IMR-90 (cell line): ENCODE measurements at places on chromosomes 1 and 21. TPM values are rescaled to one million over a fixed set of nuclear protein-coding genes. Genes with fewer than 3 reads are reported as not detected.
A peak's percentile ranks its signal among the peaks of the same experiment; 100 is the strongest.

Gene CYB5RL
- total RNA-seq, result 3.3 and 3.8 TPM in 2 replicates

Gene SASS6
- total RNA-seq, result 2.7 and 5.0 TPM in 2 replicates

Gene ATXN7L2
- total RNA-seq, result 1.3 and 1.7 TPM in 2 replicates

Gene MPL
- not detected in 2 replicates for total RNA-seq

Gene TNFRSF9
- 0.56 and 0.72 TPM in 2 replicates for total RNA-seq

Gene HUNK
- 1.1 and 2.0 TPM in 2 replicates for total RNA-seq

Gene CFAP45
- 0.56 and 0.72 TPM in 2 replicates for total RNA-seq

Gene STUM
- not detected in 2 replicates for total RNA-seq

Gene RUNX1
- total RNA-seq, result 16.7 and 56.5 TPM in 2 replicates

Gene TMEM50A
- 48.4 and 101 TPM in 2 replicates for total RNA-seq

Gene C1orf115
- under 0.01 and 0.18 TPM in 2 replicates for total RNA-seq

Gene SPRR2F
- not detected in 2 replicates for total RNA-seq

- no peak for DNase-seq
These were observed 182.3 kb downstream of the C1orf21 start for GRCh38 chr1:184569106-184569505.

GRCh38 chr21:33942426-33942825 is 26.8 kb upstream of the ATP5PO start:
- no peak for DNase-seq

GRCh38 chr1:35717911-35718476 is 690 bp downstream of the C1orf216 start:
- DNase-seq, result peak; percentile 63

GRCh38 chr1:46525253-46525983 is 26.0 kb downstream of the KNCN start:
- DNase-seq, result no peak

DNA sequence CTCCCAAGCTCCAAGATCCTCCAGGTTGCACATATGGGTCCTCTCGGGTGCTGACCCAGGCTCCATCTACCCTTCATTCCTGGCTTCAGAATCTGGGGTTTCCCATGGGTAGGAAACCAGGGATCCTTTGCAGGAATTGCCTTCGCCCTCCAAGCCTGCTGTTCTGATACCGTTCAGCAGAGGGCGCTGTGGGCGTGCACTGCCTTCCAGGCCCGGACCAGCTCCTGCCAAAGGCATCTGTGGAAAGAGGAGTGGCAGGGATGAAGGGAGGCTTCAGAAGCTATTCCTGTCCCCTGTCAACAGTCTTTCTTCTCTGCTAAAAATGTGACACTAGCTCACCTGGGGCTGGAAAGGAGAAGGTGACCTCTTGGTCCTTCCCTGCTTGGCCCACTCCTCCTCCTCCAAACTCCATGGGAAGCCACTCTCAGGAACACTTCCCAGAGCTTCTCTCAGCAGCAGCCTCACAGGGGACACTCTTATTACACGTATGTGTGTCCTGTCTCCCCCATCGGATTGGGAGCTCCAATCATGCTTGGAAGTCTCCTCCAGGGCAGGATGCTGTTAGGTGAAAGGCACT is 71.2 kb downstream of the VWA5B1 start:
- peak; percentile 37 for DNase-seq

GRCh38 chr1:46536527-46536926 is 14.9 kb downstream of the KNCN start:
- no peak for DNase-seq

DNA sequence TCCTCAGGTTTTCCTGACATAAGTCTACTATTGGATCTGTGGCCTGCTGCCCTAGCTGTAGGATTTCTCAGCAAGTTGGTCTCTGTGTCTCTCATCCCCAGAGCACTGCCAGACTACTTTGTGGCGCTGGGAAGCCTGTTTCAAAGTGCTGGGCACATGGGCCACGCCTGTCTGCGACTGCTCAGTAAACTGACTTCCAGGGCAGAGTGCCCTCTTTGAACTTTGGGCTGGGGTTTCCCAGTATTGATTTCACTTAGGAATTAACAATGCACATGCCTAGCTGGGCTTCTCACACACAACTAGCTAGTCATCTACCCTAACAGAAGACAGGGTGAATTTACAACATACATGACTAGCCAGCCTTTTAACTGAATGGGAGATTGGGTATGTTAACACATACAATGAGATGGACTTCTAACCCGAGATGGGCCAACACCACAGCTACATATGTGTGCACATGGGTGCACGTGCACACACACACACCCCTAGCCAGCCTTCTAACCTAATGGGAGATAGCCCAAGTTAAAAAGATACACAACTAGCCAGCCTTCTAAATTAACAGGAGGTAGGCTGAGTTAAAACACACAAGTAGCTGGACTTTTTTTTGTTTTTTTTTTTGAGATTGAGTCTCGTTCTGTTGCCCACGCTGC is 6.9 kb upstream of the TRIM17 start:
- no peak for DNase-seq

DNA sequence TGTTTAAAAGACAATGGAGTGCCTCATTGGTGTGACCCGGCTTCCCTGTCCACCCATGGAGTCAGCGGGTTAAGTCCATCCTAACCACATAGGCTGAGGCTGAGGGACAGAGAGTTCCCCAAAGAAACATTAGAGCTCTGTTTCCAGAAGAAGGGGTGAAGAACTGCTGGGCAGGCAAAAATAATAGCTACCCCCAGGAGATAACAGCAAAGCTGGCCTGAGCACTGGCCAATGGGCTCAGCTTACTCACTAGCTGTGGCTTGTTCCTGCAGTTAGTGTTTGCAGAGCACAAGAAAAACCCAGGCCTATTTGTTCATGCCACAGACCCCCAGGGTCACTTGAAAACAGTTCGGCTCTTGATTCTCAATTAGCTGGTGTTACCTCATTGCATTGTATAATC is 311.2 kb downstream of the NFIA start:
- DNase-seq, result no peak

GRCh38 chr21:42009018-42009830 is 936 bp downstream of the ZBTB21 start:
- peak; percentile 81 for DNase-seq

GRCh38 chr1:201134405-201134804 is 7.4 kb upstream of the ASCL5 start:
- no peak for DNase-seq

DNA sequence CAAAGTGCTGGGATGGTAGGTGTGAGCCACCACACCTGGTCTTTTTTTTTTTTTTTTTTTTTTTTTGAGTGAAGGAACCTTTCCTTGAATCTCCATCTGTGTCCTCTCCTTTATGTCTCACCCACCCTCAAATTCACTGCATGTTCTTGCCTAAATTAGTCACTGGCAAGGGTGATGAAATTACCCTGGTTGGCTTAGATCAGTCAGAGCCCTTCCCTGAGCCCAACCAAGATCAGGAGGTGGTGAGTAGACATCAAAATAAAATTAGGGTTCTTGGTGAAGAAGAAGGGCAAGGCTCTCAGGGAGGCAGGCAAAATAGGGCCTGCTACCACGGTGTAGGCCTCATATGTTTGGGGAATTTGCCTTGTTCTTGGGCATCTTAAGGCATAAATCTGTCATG is 5.3 kb upstream of the TNN start:
- no peak for DNase-seq

GRCh38 chr1:226371866-226372490 is 35.9 kb downstream of the PARP1 start:
- no peak for DNase-seq

GRCh38 chr21:31514598-31514997 is 144.9 kb upstream of the SOD1 start:
- DNase-seq, result no peak

- no peak for DNase-seq
These were observed 29.6 kb downstream of the SLC37A1 start for GRCh38 chr21:42543106-42543847.

GRCh38 chr1:193437785-193438184 is 251.4 kb upstream of the B3GALT2 start:
- DNase-seq, result no peak

- no peak for DNase-seq
These were observed 257.2 kb downstream of the NPHP4 start for GRCh38 chr1:5734996-5735395.

GRCh38 chr1:43331688-43332087 is 5.9 kb upstream of the MPL start:
- no peak for DNase-seq

GRCh38 chr1:247386217-247386616 is 29.8 kb upstream of the NLRP3 start:
- no peak for DNase-seq

- DNase-seq, result peak; percentile 96
These were observed 135.5 kb downstream of the SETD4 start for GRCh38 chr21:35924714-35925301.

- DNase-seq, result peak; percentile 73
These were observed 113.0 kb downstream of the DMRTB1 start for GRCh38 chr1:53572065-53572814.

- DNase-seq, result no peak
These were observed 251.8 kb upstream of the FGGY start for GRCh38 chr1:59045137-59045536.

DNA sequence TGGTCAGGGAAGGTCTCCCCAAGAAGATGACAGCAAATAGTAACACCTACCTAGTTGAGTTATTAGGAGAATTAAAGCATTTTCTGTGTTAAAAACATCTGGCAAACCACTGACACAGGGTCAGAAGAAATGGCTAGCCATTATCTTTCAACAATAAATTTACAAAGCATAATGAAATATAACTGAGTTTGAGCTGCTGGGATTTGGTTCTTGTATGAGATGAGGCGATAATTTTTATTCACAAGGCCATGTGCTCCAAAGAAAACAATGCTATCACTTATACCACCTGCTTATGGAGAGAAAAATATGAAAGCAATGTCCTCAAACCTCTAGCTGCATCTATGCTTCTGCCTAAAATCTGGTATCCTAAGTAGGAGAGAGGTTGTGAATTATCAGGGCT is 202.3 kb downstream of the CRB1 start:
- DNase-seq, result no peak

DNA sequence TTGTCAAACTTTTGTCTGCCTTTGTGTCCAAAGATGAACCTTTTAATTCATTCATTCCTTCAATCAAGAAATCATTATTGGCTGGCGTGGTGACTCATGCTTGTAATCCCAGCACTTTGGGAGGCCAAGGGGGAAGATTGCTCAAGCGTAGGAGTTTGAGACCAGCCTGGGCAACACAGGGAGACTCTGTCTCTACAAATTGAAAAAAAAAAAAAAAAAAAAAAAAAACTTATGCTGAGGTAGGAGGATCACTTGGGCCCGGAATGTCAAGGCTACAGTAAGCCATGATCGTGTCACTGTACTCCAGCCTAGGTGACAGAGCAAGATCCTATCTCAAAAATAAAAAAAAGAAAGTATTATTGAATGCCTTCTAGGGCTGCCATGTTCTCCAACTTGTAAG is 51.3 kb upstream of the CXADR start:
- DNase-seq, result peak; percentile 43

- peak; percentile 90 for DNase-seq
These were observed 4.9 kb downstream of the MDM4 start for GRCh38 chr1:204520834-204521709.
